ENCODE measurements at places on chromosomes 13 and 19. TPM values are rescaled to one million over a fixed set of nuclear protein-coding genes. Genes with fewer than 3 reads are reported as not detected.

GRCh38 chr19:16121141-16121540 lies 9.5 kb downstream of the RAB8A start:
- no peak for ATAC-seq

GRCh38 chr13:105047676-105048295 lies 1487.7 kb downstream of the EFNB2 start:
- ATAC-seq, result no peak

DNA sequence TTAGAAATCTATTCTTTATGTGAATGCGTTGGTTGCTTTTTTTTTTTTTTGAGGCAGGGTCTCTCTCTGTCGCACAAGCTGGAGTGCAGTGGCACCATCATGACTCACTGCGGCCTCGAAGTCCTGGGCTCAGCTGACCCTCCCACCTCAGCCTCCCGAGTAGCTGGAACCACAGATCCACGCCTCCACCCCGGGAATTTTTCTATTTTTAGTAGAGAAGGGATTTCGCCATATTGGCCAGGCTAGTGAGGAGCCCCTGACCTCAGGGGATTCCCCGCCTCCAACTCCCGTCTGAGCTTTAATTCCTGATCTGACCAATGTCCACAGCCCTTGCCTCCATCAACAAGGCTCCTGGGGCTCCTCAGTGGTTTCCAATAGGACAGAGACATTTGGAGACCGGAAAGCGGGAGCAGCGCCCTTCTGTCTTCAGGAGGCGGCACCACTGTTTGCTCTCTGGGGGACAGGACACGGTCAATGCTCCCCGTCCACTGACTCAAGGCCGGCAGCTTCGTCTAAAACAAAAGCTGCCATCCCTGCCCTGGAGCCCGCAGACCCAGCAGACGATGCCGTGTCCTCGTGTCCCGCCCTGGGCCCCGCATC lies 503 bp downstream of the TUBA3C start:
- no peak for ATAC-seq

The MAST1 gene
- total RNA-seq, result 2.4 TPM

DNA sequence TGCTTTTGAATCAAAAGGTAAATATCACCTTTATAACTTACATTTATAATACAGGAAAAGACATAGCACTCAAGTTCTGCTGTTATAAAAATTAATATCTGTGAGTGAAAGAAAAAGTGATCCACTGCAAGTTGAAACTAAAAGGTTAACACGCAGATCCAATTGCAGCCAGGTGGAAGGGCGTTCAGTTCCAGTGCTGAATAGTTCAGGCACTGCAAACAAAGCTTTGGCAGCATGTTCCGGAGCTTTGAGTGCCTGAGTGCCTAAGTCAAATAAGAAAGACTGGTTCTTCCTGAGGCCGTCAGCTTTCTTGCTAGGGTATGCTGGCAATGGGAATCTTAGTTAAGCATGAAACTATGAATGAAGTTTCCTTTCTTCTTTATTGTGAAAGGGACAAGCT lies 200.3 kb downstream of the LMO7 start:
- no peak for ATAC-seq

The MRPL57 gene
- total RNA-seq, result 23.7 TPM

GRCh38 chr13:97945342-97945741 lies 8.1 kb upstream of the IPO5 start:
- no peak for ATAC-seq

GRCh38 chr19:16899566-16900075 lies 10.8 kb downstream of the F2RL3 start:
- peak; percentile 21 for ATAC-seq

The FGF21 gene
- total RNA-seq, result not detected

- ATAC-seq, result no peak
Observed at GRCh38 chr13:99043831-99044231, 66.0 kb upstream of the DOCK9 start.

DNA sequence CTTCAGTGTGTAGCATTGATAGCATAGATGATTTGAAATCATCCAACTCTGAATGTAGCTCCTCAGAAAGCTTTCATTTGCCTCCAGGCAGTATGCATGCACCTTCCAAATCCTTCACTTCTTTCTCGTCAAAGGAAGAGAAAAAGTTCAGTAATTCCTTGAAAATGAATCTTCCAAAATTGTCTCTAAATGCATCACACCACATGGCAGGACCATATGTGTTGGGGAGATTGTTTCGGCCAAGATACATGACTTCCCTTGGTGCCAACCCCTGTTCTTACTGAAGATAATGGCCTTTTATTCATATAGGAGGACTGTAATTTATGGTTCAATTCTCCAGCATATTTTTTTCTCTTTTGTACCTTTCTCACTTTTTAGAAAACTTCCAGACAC lies 315.6 kb upstream of the SPRY2 start:
- no peak for ATAC-seq

The C3 gene
- total RNA-seq, result 0.99 TPM

GRCh38 chr19:41546386-41546789 lies 29.6 kb upstream of the CEACAM21 start:
- peak; percentile 45 for ATAC-seq

DNA sequence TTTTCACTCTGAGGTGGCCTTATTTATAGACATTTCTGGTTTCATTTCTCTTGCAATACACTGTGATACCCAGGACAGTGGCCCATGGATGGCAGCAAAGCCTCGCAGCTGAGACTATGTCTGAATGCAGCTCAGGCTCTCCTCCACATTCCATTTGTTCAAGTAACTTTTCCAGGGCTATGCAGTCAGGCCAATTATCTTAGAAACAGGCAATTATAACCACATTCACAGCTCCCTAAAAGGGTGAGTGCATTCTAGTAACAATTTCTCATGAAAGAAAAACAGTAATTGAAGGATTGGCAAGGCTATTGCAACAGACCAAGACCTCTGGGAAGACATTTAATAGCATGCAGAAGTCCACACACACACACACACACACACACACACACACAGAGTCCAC lies 264.0 kb downstream of the TBC1D4 start:
- ATAC-seq, result no peak

- ATAC-seq, result no peak
Observed at GRCh38 chr19:30799865-30800755, 427.9 kb downstream of the ZNF536 start.

GRCh38 chr13:35144166-35144890 lies 202.3 kb downstream of the NBEA start:
- ATAC-seq, result no peak

The SERPINE3 gene
- not detected for total RNA-seq

DNA sequence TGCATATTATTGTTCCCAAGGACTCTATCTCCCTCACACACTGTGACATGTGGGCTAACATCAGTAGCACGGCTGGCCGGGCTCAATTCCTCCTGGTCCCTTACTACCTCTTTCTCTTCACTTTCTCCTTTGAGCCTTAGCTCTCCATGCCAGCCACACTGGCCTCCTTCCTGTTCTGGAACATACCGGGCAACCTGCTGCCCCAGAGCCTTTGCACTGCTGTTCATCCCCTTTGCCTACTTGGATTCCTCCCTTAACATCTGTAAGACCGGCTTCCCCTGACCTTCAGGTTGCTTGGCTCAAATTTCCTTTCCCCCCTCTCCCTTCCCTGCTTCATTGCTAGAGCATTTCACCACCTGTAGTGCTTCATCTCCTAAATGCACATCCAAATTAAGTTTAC lies 17.1 kb downstream of the IRS2 start:
- no peak for ATAC-seq

The ZNF20 gene
- total RNA-seq, result 1.7 TPM

DNA sequence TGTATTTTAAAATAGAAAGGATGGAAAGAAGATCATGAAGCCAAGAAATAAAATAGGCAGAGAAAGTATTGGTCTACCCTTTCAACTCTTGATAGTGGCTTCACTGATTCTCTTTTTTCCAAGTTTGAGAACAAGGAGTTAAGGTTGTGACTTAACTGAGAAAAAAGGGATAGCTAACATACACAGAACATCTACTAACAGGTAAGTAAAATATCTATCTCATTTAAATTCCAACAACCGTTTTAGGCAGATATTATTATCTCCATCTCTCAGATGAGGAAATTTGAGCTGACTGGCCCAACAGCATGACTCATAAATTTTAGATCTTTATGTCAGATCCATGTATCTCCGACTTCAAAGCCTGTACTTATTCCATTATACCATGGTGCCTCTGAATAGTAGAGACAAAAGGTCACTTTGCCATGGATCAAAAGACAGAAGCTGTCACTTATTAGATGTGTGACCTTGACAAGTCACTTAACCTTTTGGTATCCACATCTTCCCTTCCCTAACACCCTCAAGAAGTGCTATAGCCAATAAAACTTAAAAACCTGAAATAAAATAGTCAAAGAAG lies 152.1 kb downstream of the DACH1 start:
- no peak for ATAC-seq

The HRC gene
- total RNA-seq, result not detected

The IGFL1 gene
- total RNA-seq, result not detected

DNA sequence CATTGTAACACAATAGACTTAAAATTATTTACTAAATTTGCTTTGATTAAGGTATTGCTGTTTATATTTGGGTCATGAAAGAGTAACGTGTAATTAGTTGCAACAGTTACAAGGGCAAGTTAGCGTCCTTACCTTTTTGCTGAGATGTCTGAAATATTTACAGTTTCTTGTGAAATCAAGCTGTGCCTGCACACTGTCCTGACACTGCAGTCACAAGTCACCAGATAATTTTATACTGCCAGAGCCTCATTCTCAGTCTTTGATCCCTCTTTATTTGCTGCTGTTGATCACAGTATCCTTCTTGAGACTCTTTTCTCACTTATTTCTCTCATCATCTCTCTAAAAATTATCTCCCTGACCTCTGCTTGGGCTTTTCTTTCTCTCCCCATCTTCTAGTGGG lies 8.4 kb upstream of the DIAPH3 start:
- ATAC-seq, result no peak

GRCh38 chr13:103315711-103316110 lies 249.5 kb upstream of the SLC10A2 start:
- no peak for ATAC-seq
